ENCODE measurements at places on chromosomes 2 and 18.
A peak's percentile ranks its signal among the peaks of the same experiment; 100 is the strongest.

- no peak for DNase-seq
Measured at GRCh38 chr2:129347486-129348217, 631.8 kb upstream of the RAB6C start.

- no peak for DNase-seq
Measured at GRCh38 chr2:180907731-180908130, 72.7 kb upstream of the UBE2E3 start.

DNA sequence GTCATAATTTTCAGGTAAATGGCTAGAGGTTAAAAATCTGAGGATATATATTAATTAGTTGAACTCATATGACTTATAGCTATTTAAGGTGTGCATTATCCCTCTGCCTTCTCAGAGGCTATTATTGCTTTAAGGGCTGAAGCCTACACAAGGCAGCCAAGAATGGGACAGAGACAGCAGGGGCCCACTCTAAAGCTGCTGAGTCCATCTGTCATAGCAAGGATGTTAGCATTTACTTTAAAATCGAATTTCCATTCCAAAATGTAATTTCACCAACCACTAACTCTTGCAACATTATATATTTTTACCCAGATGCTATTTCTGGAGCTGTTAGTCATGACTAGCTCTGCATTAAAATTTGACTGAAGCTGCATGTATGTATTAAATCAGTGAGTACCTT, 236.3 kb upstream of the FSIP2 start:
- peak; percentile 82 for DNase-seq

GRCh38 chr2:143121079-143121478, 8.1 kb upstream of the ARHGAP15 start:
- no peak for DNase-seq

GRCh38 chr2:12222554-12222953, 476.1 kb downstream of the LPIN1 start:
- no peak for DNase-seq

GRCh38 chr2:85414761-85415553, 3.6 kb upstream of the SH2D6 start:
- no peak for DNase-seq

- DNase-seq, result no peak
Measured at GRCh38 chr18:7242926-7243325, 12.0 kb downstream of the LRRC30 start.

GRCh38 chr2:24117902-24118301, 5.2 kb downstream of the PFN4 start:
- no peak for DNase-seq

DNA sequence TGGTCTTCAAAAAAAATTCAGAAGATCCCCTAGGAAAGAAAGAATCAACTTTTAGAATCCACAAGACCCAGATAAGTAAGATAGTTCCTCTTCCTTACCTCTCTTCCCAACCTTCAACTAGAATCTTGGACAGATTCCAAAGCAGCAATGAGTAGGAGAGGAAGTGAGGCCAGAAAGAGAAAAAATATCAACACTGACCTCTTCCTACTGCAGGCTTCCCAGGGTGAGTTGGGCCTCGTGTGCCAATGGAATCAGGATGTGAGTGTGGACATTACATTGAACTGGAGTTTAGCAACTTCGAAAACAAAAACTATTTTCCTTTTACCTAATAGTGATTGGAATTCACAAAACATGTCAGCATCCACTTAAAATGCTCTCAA, 102.5 kb upstream of the PIEZO2 start:
- DNase-seq, result no peak
